ENCODE measurements at places on chromosomes 7 and 10.

GRCh38 chr7:128112018-128112780, 81.0 kb upstream of the LRRC4 start:
- DNase-seq: no peak

GRCh38 chr10:131758939-131759301, 141.9 kb upstream of the PPP2R2D start:
- no peak for DNase-seq

GRCh38 chr7:4690953-4691856, 9.1 kb downstream of the FOXK1 start:
- DNase-seq: no peak

DNA sequence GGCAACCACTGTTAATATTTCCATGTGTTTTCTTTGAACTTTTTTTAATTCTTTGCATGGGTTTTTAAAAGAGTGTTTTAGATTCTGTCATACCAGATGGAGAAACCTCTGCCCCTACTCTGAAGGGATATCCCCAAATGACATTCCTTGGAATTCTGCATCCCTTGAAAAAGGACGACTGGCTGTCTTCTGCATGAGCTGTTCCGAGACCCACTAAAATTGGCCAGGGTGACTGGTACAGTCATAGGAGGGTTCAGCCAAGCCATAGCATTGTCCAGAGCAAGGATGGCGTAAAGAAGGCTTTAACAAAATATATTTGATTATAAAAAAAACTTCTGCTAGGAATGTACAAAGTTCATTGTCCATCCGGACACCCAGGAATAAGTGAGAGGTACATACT, 952.9 kb downstream of the NRG3 start:
- DNase-seq: no peak

DNA sequence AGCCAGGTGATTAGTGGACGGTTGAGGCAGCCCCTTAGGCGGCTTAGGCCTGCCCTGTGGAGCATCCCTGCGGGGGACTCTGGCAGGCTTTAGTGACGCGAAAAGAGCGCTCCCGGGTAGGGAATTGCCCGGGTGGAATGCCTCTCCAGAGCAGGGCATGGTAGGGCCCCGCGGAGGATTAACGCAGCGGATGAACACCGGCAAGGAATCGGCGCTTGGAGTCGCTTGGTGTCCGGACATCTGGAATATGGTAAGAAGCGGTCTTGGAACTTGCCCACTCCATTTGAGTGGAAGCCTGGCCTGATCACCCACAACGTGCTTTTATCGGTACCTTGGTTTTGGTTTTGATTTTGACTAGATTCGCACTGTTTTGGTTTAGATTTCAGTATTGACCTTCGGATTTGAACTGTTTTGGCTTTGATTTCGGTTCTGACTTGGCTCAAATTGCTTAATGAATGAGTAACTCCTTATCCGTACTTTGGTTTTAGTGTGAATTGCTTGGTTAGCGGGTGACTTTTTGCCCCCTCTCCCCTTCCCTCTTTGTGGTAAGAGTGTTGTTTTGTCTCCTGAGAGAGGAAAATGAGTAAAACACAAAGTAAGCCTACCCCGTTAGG, 24.2 kb upstream of the CHST3 start:
- no peak for DNase-seq

DNA sequence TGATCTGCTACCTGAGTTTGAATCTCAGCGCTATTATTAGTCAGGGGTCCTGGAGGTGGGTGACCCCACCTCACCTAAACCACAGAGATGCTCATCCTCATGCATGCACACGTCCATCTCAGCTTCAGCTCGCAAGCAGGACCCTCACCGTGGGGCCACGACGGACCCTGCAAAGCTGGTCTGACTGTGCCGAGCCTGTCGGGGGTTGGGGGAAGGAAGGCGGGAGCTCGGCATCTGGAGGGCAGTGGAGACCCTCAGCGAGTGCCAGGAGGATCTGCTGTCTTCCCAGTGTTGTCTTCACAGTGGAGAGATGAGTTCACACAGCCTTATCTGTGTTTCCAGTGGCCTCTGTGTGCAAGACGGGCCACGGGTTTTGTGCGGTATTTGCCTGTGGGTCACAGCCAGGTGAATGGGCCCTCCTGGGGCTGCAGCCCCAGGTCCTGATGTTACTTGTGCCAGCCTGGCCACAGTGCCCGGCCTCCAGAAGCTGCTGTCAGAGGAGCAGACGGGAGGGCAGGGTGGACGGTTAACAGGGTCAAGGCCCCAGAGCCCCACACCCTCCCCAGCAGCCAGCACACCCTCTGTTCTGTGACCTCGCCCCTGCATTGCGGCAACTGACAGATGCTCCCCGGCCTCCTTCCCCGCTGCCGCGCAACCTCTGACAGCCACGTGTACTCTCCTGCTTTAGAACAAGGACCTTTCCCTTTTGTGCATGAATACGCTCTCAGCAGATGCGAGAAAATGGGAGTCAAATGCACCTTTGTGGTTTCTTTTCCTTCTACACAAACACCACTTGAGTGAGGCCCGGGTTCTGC, 528.8 kb downstream of the DNAJB6 start:
- no peak for DNase-seq

GRCh38 chr7:27546610-27547009, 116.1 kb downstream of the HIBADH start:
- no peak for DNase-seq

DNA sequence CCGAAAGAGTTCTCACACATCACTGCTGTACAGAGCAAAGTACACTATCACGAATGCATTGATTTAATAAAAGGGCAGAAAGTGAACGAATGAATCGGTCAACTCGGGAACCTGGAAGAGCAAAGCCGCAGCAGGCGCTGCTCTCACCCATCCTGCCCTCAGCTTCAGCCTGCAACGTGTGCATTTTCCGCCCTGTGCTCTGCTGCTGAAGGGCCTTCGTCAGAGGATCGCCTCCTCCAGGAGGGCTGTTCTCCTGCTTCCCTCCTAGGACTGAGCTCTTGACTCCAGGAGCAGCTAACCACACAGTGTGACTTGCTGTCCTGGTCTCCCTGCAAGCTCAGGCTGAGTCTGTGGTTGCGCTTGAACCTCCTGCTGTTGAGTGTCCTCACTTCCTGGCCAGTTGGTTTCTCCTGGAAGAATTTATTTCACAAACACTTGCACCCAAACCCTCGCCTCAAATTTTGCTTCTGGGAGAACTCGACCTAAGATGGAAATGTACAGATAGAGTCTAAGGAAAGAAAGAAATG, 473.0 kb upstream of the KLF6 start:
- no peak for DNase-seq

GRCh38 chr10:21495002-21495751, 30.3 kb downstream of the SKIDA1 start:
- no peak for DNase-seq

GRCh38 chr7:31647511-31647910, 39.5 kb upstream of the PPP1R17 start:
- no peak for DNase-seq

DNA sequence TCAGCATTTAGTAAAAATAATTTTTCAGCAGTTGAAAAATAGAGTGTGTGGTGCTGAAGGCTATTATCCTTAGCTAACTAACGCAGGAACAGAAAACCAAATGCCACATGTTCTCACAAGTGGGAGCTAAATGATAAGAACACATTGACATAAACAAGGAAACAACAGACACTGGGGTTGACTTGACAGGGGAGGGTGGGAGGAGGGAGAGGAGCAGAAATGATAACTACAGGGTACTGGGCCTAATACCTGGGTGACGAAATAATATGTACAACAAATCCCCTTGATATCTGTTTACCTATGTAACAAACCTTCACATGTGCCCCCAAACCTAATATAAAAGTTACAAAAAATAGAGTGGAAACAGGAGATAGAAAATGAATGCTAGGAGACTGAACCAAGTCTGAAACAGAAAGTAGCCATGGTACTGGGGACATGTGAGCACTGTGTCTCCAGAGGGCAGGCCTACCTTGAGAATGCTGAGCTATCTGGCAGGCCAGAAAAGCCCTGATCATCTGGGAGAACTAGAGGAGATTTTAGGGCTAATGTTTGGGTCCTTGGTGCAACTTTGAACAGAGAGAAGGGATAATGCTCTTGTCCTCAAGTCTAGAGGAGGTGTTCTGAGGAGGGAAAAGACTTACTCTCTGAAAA, 4.7 kb upstream of the EFCAB10 start:
- no peak for DNase-seq

- DNase-seq: no peak
Measured at GRCh38 chr10:104069613-104070012, 16.1 kb downstream of the COL17A1 start.

DNA sequence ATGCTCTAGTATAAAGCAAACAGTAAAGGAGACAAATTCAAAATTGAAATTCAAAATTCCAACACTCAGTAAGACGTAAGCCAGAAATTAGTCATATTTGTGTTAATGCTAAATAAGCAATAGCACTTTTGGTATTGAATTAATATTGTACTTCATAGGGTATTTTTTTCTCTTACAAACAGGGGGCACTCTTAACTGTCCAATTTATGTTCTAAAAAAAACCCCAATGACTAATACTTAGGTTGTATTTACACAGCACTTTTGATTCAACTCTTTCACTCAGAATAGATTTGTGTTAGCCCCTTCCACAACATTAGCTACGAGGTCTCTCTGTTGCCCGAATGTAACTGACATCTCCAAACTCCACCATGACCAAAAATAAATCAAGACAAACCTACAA, 284.9 kb upstream of the COBL start:
- DNase-seq: no peak

DNA sequence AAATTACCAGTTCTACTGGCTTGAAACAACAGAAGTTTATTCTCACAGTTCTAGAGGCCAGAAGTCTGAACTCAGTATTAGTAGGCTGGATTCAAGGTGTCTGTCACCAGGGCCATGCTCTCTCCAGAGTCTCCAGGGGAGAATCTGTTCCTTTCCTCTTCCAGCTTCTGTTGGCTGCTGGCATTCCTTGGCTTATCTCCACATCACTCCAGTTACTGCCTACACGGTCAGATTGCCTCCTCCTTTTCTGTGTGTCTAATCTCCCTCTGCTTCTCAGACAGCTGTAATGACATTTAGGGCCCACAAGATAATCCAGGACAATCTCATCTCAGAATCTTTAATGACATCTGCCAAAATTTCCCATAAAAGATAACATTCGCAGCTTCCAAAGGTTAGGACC, 36.6 kb downstream of the MAPK8 start:
- DNase-seq: no peak

- DNase-seq: no peak
Measured at GRCh38 chr7:34184466-34184865, 279.1 kb downstream of the BMPER start.

GRCh38 chr7:1365846-1366245, 93.4 kb downstream of the MICALL2 start:
- no peak for DNase-seq

DNA sequence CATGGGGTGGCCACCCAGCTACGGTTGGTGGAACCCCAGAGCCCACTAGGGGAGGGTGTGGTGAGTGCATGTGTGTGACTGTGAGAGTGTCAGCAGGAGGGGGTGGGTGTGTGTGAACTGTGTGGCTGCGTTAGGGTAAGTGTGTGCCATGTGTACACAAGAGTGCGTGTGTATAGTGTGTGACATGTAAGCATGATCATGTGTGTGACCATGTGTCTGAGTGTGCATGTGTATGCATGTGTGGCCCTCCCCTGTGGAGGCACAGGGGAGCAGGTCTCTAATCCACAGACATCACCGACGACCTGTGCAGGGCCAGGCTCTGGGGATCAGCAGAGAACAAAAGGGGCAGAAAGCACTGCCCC, 3.5 kb upstream of the CFAP46 start:
- no peak for DNase-seq

- DNase-seq: no peak
Measured at GRCh38 chr10:102595897-102596296, 48.4 kb upstream of the TRIM8 start.

DNA sequence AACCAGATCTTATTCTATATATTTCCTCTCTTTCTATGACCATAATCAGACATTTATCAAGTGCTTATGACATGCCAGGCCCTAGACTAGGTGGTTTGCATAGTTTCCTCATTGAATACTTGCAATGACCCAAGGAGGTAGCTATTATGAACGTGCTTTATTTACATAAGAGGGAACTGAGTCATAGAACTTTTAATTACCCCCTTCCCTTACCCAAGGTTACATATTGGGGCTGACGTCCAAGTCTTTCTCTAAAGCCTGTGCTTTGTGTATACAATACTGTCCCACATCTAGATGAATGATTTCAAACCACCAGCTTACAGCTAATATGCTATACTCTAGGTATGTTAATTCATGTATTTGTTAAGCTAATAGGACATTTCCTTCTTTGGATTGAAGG, 91.9 kb upstream of the NPY start:
- DNase-seq: no peak

GRCh38 chr10:77554996-77555397, 82.6 kb downstream of the KCNMA1 start:
- no peak for DNase-seq

GRCh38 chr7:157501581-157501980, 164.8 kb downstream of the DNAJB6 start:
- DNase-seq: no peak

GRCh38 chr7:10300577-10300976, 673.1 kb upstream of the PHF14 start:
- DNase-seq: no peak

DNA sequence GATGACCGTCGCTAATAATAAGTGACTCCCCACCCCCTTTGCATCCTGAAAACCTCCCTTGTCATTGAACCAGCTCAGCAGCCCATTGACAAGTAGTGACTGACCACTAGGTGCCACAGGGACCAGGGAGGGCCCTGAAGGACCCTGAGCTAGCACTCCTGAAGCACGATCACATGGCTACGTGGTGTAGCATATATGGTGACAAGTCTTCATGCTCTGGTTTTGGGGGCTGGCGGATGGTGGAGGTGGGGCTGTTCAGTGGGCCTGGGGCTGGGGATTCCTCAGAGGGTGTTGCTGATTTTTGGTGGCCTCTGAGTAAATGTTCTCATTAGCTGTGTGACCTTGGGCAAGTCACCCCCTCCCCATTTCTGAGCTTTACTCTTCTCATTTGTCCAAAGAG, 4.7 kb downstream of the ADAMTS14 start:
- DNase-seq: no peak

- no peak for DNase-seq
Measured at GRCh38 chr7:156279635-156280034, 360.9 kb upstream of the RNF32 start.

DNA sequence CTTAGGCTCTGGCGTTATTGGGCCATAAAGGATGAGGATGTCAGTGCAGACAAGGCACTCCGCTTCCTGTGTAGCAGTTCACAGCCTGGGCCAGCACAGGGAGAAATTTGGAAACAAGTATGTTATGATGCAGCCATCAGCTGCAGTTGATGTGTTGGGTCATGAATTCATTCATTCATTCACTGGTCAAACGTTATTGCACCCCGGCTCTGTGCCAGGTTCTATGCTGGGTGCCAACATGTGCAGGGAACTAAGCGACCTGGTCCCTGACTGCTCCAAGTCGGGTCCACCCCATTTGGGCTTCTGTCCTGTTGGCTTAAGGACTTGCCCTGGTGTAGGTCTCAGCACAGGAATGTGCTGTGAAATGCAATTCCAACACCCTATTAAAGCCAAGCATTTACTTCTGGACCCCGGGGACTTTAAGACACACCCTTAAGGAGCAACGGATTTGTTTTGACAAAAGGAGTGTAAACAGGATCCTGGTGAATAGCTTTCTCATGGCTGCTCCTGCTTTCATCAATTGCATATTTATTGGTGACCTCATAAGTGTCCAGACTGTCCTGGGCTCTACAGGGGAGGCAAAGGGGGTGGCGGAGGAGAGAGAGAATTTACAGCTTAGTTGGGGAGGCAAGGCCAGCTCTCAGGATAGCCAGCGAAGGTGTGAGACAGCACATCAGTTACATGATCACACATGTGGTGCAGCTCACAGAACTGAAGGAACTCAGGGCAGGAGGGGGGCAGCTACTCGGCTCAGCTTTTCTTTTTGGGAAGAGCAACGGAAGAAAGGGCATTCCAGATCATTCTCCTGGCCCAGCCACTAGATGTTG, 158.6 kb downstream of the GRK5 start:
- no peak for DNase-seq

- no peak for DNase-seq
Measured at GRCh38 chr10:80199828-80200227, 5.5 kb downstream of the ANXA11 start.
